ENCODE measurements at places on chromosomes 1 and 21. TPM values are rescaled to one million over a fixed set of nuclear protein-coding genes. Genes with fewer than 3 reads are reported as not detected.
A peak's percentile ranks its signal among the peaks of the same experiment; 100 is the strongest.

DNA sequence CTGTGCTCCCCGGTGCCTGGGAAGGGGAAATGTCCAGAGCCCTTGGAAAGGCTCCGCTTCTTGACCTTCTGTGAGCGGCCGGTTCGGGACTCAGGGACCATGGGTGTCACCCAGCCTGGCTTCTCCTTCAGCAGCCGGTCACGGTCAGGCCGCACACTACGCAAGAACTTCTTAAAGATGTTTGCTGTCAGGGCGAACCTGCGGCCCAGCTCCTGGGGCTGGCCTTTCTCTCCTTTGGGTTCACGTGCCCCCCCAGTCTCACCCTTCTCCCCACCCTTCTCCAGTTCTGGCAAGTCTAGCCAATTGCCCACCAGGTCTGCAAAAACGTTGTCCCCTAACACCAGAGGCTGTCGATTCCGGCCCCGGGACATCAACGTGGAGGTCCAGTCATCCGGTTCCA, 12.1 kb downstream of the INKA2 start:
- no peak for DNase-seq

DNA sequence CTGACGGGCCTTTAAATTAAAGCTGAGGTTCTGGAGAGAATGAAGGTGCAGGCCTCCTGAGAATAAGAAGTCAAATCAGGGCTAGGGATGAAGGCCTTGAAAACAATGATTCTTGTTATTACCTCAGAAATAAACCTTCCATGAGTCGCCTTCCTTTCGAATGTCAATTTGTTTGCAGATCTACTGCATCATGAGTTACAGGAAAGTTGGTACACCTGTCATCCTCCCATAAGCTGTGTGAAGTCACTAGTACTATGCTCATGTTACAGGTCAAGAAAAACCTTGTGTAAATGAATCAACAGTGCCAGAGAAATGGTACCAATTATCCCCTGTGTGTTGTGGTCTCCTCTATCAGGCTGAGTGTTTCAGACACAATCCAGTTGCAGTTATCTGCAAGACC, 281.2 kb upstream of the PLXNA2 start:
- no peak for DNase-seq

DNA sequence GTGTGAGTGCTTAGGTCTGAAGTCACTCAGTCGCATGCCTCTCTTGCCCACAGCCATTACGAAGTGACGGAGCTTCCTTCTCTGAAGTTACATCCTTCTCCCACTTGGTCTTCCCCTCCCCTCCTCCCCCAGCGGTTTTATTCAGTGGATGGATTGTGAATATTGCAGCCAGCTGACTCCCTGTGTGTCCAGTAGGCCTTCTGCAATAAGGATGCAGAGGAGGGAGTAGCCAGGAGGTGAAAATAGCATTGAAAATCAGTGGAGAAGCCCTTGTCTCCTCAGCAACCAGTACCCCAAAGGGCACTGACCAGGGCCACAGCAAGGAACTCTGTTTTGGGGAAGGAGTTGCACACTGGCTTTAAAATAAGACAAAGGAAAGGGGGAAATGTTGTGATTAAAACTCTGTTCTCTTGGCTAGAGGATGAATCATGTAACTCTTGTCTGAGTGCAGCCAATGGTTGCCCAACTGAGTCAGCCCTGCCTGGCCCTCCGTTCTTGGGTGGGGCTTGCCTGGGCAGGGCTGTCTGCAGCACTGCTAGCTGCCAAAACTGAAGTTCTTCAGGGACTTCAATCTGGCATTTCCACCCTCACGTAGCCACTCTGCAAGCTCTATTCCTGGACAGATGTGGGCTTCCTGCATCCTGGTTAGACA, 4.3 kb downstream of the S100A10 start:
- peak; percentile 85 for DNase-seq

DNA sequence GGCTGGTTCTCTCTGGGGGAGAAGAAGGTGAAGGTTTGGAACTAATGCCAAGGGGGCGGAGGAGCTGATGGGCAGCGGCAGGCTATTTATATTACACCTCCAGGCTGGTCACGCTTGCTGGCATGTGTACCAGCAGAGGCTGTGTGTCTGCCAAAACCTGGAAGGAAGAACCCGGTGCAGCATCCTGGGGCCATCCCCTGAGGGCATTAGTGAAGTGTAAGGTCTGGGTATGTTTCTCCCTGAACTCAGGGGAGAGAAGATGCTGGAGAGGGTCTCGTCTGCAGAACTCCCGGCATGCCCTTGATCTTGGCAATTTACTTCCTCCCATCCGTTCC, 5.3 kb downstream of the DISP3 start:
- no peak for DNase-seq

DNA sequence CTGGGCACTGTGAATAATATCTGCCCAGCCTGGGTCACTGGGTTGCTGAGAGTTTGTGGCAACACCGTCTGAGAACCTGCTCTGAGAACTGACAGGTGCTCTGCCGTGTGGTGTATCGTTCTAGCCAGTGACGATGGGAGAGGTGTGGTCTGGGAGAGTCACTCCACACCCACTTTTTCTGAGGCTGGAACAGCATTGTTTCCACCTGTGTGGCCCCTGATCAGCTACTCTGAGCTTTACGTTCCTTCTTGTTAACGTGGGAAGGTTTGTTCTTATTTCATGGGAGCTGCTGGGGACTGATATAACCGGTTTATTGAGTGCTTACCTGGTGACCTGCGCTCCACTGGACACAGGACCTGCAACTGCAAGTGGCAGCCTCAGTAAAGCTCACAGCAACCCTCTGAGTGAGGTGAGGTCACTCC, 34.8 kb upstream of the TENT5C start:
- peak; percentile 70 for DNase-seq

Gene LCE1C
- total RNA-seq: not detected

Gene DYNLT5
- 3.3 TPM for total RNA-seq

Gene BNIPL
- total RNA-seq: 5.2 TPM

Data from upper lobe of right lung (tissue), 1 donor.